ENCODE measurements at places on chromosomes 13 and 19.

DNA sequence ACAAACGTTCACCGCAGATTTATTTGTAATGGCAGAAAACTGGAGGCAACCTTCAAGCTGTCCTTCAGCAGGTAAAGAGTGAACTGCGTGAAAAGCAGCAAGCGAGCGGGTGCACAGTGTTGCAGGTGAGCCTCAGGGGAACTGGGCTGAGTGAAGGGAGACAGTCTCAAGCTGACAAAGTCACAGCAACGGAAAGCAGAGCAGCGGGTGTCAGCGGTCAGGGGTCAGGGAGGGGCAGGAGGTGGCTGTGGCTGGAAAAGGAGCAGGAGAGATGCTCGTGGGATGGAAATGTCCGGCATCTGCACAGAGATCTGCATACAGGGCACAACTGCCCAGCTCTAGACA is 8.5 kb upstream of the RASA3 start:
- no peak for DNase-seq

DNA sequence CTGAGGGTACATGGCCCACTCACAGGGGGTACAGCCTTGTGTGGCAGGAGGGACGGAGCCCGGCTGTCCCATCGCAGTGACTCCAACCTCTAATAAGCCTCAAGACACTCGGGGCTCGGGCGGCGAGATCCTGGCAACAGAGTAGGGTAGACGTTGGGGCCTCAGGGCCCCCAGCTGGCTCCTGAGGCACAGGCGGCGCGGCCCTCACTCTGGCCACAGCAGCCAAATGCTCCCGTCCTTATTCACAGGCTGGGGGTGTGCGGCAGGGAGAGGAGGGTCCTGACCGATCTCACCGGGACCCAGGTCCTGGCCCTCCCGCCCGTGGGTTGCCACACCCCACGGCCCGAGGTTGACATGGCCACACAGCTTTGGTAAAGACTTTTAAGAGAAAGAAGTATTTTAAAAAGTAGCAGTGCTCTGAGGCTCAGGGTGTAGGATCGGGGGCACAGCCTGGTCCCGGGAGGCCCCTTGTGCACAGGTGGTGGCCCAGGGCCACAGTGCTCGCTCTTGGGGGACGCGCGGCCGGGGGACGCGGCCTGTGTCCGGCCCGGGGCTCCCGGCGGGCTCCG is 7.6 kb downstream of the SLC39A3 start:
- DNase-seq = no peak

DNA sequence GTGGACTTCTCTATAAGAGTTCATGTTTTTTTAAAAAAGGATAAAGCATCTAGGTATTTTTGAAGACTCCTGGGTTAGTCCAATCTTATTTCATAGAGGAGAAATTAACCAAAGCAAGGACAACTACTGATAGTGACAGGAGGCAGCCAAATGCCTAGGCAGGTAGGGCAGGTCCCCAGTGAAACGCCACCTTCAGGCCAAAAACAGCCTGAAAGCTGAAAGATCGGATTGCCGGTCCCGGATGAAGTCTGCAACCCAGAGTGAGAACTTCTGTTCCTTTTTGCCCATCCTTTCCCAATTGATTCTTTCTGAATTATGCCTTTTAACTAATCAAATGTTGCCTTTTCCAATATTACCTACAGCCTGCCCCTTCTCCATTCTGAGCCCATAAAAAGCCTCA is 6.1 kb upstream of the GGACT start:
- no peak for DNase-seq

GRCh38 chr19:5228932-5229777 is 111.5 kb downstream of the PTPRS start:
- DNase-seq = no peak

GRCh38 chr13:42272804-42273175 is 838 bp downstream of the AKAP11 start:
- no peak for DNase-seq

All from NCI-H446 (cell line).